Melanocyte of skin (primary cell): ENCODE measurements at places on chromosomes 2 and 18. TPM values are rescaled to one million over a fixed set of nuclear protein-coding genes. Genes with fewer than 3 reads are reported as not detected.

SLC30A3 gene
- total RNA-seq, result under 0.01 TPM in 1 of 2 replicates, not detected in the other

LYG2 gene
- not detected in 2 replicates for total RNA-seq

TBC1D8 gene
- total RNA-seq, result 8.6 and 16.0 TPM in 2 replicates

STK11IP gene
- total RNA-seq, result 19.6 and 34.2 TPM in 2 replicates

CYP27A1 gene
- total RNA-seq, result 167 and 184 TPM in 2 replicates

SIGLEC15 gene
- under 0.01 TPM in 1 of 2 replicates, not detected in the other for total RNA-seq

NTSR2 gene
- 0.34 TPM in 1 of 2 replicates, not detected in the other for total RNA-seq

SCYGR6 gene
- total RNA-seq, result not detected in 2 replicates

CPO gene
- 0.34 and 0.36 TPM in 2 replicates for total RNA-seq

DSC3 gene
- not detected in 2 replicates for total RNA-seq

DNAJC5G gene
- not detected in 2 replicates for total RNA-seq

CDH19 gene
- total RNA-seq, result 15.8 and 44.3 TPM in 2 replicates

TMEM247 gene
- total RNA-seq, result not detected in 2 replicates

SERPINB11 gene
- not detected in 2 replicates for total RNA-seq

CD207 gene
- 0.34 and 0.36 TPM in 2 replicates for total RNA-seq

ZFAND2B gene
- total RNA-seq, result 24.8 and 27.6 TPM in 2 replicates

IL36G gene
- total RNA-seq, result not detected in 2 replicates

MAL gene
- 25.8 and 98.5 TPM in 2 replicates for total RNA-seq

LAMA3 gene
- under 0.01 and 0.31 TPM in 2 replicates for total RNA-seq

CYP27C1 gene
- under 0.01 TPM in 1 of 2 replicates, not detected in the other for total RNA-seq

GPR75 gene
- 2.0 and 2.7 TPM in 2 replicates for total RNA-seq

CIB4 gene
- total RNA-seq, result not detected in 2 replicates

CCDC178 gene
- total RNA-seq, result not detected in 2 replicates

ANKRD62 gene
- under 0.01 TPM in 1 of 2 replicates, not detected in the other for total RNA-seq

AFF3 gene
- total RNA-seq, result 2.0 and 4.6 TPM in 2 replicates

FBXO15 gene
- total RNA-seq, result 0.33 and 0.77 TPM in 2 replicates

GKN1 gene
- total RNA-seq, result not detected in 2 replicates

DYSF gene
- total RNA-seq, result 0.31 and 0.33 TPM in 2 replicates

GALNT14 gene
- 12.0 and 29.8 TPM in 2 replicates for total RNA-seq

IL36B gene
- not detected in 2 replicates for total RNA-seq

PCARE gene
- total RNA-seq, result under 0.01 TPM in 2 replicates

RMDN2 gene
- total RNA-seq, result 7.7 and 13.1 TPM in 2 replicates

NETO1 gene
- not detected in 2 replicates for total RNA-seq

ALMS1 gene
- 14.0 and 16.8 TPM in 2 replicates for total RNA-seq

TWIST2 gene
- total RNA-seq, result 0.15 and 1.00 TPM in 2 replicates

NT5DC4 gene
- not detected in 2 replicates for total RNA-seq

HOXD12 gene
- total RNA-seq, result 0.36 TPM in 1 of 2 replicates, not detected in the other

CBLN2 gene
- total RNA-seq, result not detected in 2 replicates

SLC9A2 gene
- not detected in 2 replicates for total RNA-seq

RDH14 gene
- 23.0 and 25.1 TPM in 2 replicates for total RNA-seq

DPP10 gene
- not detected in 2 replicates for total RNA-seq

CFAP65 gene
- under 0.01 TPM in 1 of 2 replicates, not detected in the other for total RNA-seq

TOGARAM2 gene
- total RNA-seq, result under 0.01 TPM in 1 of 2 replicates, not detected in the other

RASGRP3 gene
- 3.5 and 8.7 TPM in 2 replicates for total RNA-seq

PLEKHH2 gene
- total RNA-seq, result 5.3 and 6.3 TPM in 2 replicates

NCKAP5 gene
- total RNA-seq, result 3.7 and 4.3 TPM in 2 replicates
